ENCODE measurements at places on chromosomes 2 and 18.

DNA sequence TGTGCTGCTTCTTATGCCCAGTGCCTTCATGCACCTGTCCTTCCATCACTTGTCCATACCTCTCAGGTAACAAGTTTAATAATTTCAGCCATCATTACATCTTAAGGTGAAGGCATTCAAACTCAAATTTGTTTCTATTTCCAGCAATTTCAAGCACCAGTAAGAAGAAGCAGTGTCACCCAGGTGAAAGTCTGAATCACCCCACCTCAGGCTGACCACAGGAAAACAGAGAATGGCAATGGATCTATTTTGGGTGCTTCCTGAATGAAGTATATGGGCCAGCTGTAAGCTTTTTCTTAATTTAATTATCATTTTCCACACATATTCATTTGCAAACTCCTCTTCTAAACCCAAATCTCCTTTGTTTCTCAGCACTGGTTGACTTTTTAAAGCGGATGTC lies 372.7 kb upstream of the SOX11 start:
- no peak for DNase-seq

DNA sequence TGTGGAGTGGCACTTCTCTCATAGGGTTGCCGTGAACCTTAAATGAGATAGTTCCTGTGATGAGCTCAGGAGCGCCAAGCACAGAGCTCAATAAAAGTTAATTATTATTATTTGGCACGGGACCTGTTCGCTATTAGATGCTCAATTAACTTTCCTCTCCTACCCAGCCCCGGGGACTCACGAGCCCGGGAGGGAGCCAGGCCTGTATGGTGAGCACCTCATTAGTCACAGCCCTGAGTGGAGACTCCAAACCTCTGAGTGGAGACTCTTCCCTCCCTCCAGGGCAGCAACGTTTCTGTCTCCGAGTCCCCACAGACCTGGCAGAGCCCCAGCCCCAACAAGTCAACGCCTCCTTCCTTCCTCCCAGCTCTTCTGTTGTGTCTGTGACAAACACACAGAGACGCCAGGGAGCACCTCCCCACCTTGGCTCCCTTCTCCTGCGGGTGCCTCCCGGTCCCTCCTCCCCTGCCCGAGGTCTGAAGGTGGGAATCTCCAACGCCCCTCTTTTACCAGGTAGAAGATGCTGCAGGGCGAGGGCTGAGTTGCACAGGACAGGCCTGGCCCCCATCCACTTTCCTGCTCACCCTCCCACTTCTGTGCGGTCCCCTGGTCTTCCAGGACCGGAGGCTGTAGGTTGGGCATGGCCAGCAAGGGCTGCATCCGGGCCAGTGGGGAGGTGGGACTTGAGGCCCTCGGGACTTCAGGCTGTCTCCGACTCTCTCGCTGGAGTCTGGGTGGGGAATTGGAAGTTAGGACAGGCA lies 52.7 kb upstream of the ODC1 start:
- no peak for DNase-seq

- DNase-seq = no peak
Observed at GRCh38 chr2:218285604-218286003, 6.7 kb downstream of the TMBIM1 start.

GRCh38 chr2:142061733-142062132 lies 69.1 kb downstream of the LRP1B start:
- no peak for DNase-seq

DNA sequence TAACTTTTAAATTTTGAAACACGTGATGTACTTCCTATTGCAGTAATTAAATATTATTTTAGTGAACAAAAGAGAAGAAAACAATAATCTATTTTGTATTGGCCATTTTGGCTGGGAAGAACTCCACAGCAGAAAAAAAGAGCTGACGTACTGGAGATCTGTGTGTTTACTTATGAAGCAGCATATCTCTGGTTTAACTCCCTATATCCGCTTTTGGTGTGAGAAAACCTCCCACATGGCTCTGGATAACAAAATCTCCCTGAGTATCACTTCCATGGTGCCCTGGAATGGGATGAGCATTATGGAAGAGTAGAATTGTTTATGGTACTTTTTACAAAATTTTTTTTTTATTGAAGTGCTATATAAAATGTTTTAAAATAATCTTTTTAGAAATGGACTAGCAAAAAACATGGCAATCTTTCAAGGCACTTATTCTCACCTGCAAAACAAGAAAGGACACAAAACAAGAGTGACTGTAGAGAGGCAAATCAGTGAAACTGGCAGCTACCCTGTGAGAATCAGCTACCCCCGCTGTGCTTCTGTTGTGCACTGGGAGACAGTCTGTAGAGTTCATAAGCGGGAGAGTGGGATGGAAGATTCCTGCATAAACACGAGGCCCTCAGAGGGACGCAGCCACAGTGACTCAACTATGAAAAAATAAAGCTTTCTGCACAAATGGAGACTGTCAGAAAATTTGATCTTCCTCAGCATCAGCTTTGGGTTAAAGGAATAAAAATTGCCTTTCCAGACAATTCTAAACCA lies 762.2 kb upstream of the HS6ST1 start:
- DNase-seq = no peak

GRCh38 chr2:1784087-1784486 lies 39.8 kb upstream of the PXDN start:
- DNase-seq = no peak

DNA sequence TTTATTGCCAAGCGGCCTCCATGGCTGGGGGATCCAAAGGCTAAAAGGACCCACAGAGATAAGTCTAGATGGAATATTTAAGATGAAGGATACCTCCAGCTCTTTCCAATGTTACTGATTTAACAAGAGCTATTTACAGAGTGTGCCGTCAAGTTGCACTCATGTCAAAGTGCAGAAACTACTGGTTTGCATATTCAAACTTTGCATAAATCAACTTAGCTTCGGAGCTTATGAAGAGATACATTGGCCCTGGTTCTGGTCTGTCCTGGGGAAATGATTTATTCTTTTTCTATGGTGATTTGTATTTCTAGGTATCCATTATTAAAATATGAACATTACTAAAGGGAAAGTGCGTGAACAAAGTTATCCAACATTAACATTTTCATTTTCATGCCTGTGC lies 14.4 kb upstream of the MYO5B start:
- DNase-seq = no peak

DNA sequence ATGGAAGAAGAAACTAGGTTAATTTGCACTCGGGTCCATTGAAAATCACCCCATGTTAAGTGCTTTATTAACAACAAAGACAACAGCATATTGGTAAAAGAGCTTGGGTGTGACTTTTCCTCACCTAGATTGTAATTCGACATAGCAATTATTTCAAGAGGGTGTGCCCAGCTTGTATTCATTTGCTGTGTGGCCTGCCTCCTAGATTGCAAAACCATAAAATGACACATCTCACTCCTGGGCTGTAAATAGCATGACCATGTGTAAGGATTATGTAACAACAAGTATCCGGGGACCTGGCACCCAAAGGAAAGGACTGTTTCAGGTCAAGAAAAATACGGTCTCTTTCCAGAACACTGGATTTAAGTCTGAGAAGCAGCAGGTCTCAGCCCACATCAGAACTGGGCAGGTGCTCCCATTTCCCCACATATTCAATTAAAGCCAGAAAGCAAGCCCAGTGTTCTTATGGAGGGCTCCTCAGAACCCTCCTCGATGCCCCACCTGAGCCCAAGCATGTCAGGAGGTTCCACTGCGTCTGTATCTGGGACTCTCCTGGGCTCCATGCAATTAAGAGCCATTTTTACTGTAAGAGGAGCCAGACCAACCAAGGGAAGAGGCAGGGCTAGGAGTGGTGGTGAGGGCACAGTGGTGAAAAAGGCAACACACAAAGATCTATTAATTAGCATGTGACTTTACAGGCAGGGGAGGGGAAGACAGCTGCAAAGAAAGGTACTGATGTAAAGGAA lies 39.2 kb downstream of the MREG start:
- no peak for DNase-seq

DNA sequence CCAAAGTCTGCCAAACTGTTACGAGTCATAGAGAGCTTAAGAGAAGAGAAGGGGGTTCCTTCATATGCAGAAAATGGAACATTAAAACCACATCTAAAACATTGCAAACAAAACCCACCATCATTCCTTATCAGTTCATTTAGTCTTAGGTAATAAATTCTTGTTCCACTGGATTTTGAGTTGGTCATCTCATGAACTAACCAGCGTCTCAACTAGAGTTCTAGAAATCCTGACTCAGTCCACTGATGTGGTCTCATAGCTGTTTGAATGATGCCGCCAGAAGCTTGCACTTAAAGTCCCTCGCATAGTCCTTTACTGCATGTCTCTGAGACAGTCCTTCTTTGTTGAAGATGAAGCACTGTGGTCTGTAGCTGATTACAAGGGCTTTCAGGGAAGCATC lies 15.0 kb upstream of the CAB39 start:
- no peak for DNase-seq

DNA sequence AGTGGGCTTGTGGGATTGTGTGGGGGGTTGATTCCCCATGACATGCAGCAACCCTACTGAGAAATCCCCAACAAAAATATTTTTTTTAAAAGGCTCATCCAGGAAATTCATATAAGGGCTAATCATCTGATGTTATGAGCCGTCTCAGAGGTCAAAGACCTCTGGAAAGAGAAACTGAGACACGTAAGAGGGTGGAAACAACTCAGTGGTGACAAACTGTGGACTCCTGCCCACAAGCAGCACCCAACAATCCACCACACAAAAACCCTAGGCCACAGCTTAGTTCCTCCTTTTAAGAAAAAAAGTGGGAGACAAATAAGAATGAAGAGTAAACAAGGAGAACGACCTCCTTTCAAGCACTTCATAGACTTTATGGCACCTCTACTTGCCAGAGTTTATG lies 1096.1 kb upstream of the NRXN1 start:
- DNase-seq = no peak

DNA sequence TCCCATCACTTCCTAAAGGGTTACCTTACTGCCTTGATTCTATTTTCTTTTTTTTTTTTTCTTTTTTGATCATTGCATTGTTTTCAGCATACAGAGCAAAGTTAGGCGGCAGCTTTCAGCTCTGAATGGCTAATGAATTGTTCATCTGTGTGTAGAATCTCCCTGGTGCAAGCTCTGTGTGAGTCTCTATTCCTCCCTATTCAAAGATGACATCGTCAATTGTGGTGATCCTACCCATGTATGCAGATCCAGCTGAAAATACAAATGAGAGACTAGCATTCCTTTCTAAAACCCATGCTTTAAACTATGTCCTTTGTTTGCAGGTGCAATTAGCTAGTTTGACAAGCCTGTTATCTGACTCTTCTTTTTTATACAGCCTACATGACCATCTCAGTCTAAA lies 539.0 kb downstream of the ARHGAP15 start:
- no peak for DNase-seq

GRCh38 chr2:25383806-25384205 lies 42.1 kb upstream of the DNMT3A start:
- no peak for DNase-seq

DNA sequence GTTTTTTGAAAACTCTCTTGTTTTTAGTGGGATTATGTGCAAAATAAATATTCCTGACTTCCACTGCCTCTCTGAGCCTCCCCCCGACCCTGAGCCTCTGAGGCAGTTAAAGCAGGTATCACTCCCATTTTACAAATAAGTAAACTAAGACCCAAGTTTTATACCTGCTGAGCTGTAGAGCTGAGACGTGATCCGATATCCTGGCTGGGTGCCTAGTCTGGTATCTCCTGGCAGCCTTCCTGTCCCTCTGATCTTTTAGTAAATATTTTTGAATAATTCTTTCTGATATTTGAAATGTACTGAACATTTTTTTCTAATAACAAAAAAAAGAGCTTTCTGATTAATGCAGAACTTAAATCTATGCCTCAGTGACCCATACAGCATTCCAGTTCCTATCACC lies 108.3 kb upstream of the NOSTRIN start:
- DNase-seq = no peak

DNA sequence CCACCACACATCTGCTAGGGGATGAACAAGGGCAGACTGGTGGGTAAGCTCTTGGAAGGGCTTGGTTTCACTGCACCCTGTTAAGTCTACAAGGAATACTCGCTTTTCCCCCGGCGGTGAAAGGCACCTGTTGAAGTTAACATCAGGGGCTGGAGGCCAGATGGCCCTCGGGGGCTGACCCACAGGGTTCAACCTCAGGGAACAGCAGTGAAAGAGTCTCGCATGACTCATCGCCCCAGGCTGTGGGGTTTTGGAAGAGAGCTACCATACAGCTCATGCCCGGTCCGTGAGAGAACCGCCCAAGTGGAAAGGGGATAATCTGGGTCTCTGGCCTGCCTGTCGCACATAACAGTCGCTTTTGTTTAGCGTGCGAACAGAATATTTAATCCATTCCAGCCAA lies 748.0 kb downstream of the DPP10 start:
- DNase-seq = no peak

DNA sequence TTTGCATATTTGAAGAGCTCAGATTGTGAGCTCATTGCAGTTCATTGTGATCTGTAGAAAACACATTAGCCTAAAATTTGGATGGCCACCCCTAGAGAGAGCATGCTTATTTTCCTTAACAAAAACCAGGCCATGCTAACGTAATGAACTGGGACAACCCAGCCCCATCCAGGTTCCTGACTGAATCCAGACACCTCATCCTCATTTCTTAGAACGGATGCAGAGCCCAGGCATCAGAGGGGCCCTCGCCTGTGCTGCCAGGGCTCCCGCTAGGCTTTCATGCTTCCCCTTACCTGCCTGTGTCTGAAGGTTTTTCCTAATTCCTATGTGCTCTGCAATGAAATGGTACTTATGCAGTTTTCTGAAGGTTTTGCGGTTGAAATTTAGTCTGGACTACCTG lies 171.1 kb downstream of the CCDC102B start:
- no peak for DNase-seq

GRCh38 chr2:174052584-174052976 lies 87.4 kb upstream of the SP3 start:
- no peak for DNase-seq

DNA sequence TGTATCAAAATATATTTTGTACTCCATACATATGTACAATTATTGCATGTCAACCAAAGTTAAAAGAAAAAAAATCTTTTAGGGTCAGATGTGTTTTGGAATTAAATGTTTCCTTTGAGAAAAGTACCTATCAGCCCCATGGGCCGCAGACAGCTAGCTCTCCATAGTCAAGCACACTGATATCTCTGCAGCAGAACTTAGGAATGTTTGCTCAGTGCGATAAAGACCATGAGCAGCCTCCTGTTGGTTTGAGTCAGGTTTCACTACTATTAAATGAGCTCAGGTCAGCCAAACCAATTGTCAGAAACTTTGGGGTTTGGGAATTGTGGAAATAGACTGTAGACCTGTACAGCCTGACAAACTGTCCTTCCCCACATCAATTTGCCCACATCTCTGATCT lies 33.7 kb downstream of the LCT start:
- no peak for DNase-seq

- no peak for DNase-seq
Observed at GRCh38 chr18:37453752-37454151, 111.8 kb downstream of the CELF4 start.

Data from T follicular helper cell (primary cell).